Peyer's patch (tissue), 4 donors: ENCODE measurements at places on chromosomes 2 and 18. TPM values are rescaled to one million over a fixed set of nuclear protein-coding genes. Genes with fewer than 3 reads are reported as not detected.
A peak's percentile ranks its signal among the peaks of the same experiment; 100 is the strongest.

HS6ST1 gene
- total RNA-seq, result 31.8 TPM

CFLAR gene
- 526 TPM for total RNA-seq

GRCh38 chr18:30743033-30743432 lies 299.5 kb downstream of the DSC3 start:
- DNase-seq, result no peak

GRCh38 chr2:205475416-205475768 lies 206.9 kb upstream of the NRP2 start:
- no peak for DNase-seq

CNRIP1 gene
- total RNA-seq, result 5.2 TPM

- DNase-seq, result no peak
Measured at GRCh38 chr18:23108496-23108895, 26.8 kb upstream of the CABLES1 start.

- no peak for DNase-seq
Measured at GRCh38 chr18:4789506-4789905, 334.4 kb upstream of the DLGAP1 start.

DNA sequence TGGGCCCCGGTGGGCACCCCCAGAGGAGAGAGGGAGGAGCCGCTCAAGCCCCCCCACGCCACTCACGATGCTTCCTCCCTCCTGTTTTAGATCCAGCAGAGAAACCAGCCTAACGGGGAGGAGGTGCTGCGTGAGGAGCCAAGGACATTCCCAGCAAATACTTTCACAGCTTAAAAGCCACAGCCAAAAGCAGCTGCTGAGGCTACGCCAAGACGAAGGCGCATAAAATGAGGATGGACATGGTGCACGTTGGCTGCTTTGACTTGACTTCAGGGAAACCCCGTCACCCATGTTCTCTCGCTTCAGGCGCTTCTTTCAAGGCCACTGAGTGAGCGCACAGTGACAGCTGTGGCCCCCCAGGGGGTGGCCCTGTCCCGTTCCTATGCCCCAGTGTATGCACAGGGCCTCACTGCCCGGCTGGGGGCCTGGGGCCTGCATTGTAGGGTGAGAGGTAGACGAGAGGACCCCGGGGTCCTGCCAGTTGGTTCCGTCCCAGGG lies 72.1 kb upstream of the PXDN start:
- no peak for DNase-seq

IL1F10 gene
- not detected for total RNA-seq

- DNase-seq, result no peak
Measured at GRCh38 chr2:56169521-56169920, 14.3 kb upstream of the CCDC85A start.

- no peak for DNase-seq
Measured at GRCh38 chr2:240921995-240922244, 15.8 kb downstream of the CROCC2 start.

DNA sequence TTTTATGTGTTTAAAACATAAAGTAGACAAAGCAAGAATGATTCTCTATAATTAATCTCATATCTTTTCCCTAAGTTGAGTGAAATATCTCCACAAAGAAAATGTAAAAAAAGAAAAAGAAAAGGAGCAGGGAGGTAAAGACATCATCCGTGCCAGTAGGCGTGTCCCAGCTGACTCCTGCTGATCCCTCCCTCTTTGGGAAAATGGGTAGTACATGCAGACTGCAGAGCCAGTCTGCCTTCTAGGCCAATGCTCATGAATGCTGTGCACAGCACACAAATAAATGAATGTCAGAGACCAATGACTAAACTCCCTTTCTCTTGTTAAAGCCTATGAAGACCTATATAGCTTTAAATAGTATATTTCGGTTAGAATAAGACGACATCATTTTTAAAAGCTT lies 64.7 kb downstream of the RAPH1 start:
- no peak for DNase-seq

GRCh38 chr2:55763721-55764120 lies 70.1 kb upstream of the PNPT1 start:
- no peak for DNase-seq

TFPI gene
- 91.4 TPM for total RNA-seq

CD8A gene
- total RNA-seq, result 4.1 TPM

DPYSL5 gene
- not detected for total RNA-seq

DNA sequence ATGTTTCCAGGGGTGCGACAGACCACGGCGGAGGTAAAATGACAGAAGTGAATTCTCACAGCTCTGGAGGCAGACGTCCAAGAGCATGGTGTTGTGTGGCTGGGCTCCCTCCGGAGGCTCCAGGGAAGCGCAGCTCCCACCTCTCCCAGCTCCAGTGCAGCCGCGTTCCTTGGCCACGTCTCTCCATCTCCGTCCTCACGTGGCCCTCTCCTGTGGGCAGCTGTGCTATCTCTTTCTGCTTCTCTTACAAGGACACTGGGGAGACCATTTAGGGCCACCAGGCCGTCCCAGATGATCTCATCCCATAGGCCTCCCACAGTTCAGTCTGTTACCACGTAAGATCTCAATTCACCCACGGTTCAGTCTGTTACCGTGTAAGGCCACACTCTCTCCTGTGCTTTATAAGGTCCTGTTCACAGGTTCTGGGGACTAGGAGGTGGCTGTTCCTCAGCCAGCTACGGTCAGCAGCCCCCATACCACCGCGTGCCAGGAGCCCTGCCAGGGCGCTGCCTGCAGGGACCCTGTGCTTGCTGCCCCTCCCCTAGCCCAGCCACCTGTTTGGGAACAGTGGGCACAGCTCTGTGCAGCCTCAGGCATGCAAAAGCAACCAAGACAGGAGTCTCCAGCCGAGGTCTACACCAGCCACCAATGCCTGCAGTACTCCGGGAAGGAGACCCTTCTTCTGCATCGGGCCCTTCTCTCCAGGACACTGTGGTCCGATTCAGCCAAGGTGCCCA lies 2.9 kb upstream of the MAB21L4 start:
- DNase-seq, result no peak

DNA sequence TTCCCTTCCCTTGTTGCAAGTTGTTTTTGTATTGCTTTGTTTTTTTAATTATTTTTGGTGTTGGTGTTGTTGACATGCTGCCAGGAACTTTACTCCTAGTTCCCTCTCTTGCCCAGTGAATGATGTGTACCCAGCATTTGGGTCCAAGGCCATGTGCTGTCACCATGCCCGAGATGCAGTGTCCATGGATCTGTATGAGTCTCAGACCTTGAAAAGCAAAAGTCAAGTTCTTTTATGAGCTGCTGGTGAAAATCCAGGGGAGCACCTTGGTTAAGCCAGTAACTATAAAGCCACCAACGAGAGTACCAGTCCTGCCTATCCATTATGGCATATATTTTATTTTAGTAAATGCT lies 236.4 kb downstream of the BCL11A start:
- no peak for DNase-seq

DNA sequence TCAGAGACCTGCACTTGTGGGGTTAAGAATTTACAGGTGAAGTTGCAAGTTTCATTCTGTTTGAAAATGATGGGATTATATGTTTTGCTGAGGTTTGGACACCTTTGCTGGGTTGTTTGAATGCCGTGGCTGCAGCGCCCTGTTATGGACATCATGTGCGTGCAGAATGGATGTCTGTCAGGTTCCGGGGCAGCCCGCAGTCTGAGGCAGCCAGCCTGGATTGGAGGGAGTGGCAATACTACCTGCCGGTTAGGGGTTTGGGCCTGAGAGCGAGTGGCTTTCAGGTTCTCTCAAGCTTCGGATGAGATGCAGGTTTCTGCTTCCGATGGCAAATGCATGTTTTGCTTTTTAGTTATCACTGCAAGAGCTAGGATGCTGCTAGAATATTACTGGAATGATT lies 1.1 kb downstream of the CASP8 start:
- DNase-seq, result peak; percentile 75

DNA sequence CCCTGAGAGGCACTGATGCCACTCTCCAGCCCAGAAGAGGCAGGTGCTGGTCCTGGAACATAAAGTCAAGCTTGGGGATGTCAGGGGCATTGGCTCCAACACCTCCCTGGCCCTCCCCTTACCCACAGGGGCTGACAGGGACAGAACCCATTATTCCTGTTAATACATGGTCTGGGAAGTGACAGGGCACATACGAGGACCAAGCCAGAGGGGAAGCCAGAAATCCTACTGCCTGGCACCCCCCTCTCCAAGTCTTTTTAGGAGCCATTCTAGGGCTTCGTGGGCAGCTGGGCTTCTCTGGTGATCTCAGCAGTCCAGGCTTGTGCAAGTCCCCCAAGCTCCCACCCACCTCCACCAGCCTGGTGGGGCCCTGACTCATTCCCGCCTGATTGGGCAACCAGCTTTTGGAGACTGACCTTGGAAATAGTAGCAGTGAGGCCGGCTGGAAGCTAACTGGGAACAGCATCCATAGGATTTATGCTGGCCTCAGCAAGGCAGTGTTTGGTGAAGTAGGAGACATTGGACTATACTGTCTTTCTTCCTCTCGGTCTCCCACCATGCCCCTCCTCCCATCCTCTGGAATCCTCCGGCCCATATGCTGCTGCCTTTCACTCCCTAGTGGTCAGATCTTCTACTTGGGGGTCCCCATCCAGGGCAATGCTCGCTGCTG lies 86.4 kb upstream of the HK2 start:
- DNase-seq, result no peak

SERPINB4 gene
- total RNA-seq, result not detected

- DNase-seq, result no peak
Measured at GRCh38 chr2:106816974-106817373, 69.0 kb downstream of the ST6GAL2 start.

PSMA8 gene
- total RNA-seq, result not detected

DNA sequence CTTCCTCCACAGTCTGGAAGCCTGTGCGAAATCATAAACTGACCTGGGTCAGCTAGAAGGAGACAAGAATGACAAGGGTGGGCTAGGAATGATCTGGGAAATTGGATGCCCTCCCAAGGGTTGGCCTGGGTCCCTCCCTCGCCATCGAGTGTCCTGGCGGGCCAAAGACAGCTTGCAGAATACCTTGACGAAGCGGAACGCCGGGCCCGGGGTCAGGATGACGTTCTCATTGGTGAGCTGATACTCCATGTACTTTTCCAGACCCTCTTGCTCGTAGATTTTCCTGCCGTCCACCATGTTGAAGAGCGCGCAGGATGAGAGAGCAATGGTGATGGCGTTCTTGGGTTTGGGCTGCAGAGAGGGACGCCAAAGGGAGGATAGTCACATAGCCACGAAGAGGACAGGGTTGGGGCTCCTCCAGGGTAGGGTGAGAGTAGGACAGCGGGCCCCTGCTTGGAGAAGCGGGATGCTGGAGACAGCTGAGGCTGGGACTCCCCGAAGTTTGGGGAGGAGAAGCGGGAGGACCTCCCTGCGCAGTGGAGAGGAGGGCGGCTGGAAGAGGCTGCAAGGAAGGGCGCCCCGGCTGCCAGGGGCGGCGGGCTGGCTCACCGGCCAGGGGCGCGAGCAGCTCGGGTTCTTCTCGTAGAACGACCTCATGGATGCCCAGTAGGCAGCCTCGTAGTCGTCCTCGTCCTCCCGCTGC lies 5.3 kb downstream of the NT5C1B start:
- DNase-seq, result no peak

- DNase-seq, result no peak
Measured at GRCh38 chr2:134499307-134499926, 219.4 kb downstream of the TMEM163 start.

- no peak for DNase-seq
Measured at GRCh38 chr2:99399795-99400194, 62.6 kb downstream of the EIF5B start.

GRCh38 chr2:182404092-182404491 lies 22.7 kb downstream of the PDE1A start:
- DNase-seq, result no peak

DNA sequence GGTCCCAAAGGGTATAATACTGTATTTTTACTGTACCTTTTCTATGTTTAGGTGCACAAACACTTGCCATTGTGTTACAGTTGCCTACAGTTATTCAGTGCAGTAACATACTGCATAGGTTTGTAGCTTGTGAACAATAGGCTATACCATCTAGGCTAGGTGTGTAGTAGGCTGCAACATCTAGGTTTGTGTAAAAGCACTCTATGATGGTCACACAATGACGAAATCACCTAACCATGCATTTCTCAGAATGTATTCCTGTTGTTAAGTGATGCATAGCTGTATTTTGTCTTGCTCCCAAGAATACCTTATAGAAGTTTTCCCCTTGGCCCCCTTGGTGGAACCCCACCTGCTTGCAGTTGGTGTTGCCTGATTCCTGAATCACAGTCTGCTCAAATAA lies 29.3 kb upstream of the AGFG1 start:
- no peak for DNase-seq

- no peak for DNase-seq
Measured at GRCh38 chr2:36481709-36482108, 116.3 kb downstream of the FEZ2 start.

GRCh38 chr2:176192351-176192750 lies 3.9 kb downstream of the HOXD1 start:
- no peak for DNase-seq

DNA sequence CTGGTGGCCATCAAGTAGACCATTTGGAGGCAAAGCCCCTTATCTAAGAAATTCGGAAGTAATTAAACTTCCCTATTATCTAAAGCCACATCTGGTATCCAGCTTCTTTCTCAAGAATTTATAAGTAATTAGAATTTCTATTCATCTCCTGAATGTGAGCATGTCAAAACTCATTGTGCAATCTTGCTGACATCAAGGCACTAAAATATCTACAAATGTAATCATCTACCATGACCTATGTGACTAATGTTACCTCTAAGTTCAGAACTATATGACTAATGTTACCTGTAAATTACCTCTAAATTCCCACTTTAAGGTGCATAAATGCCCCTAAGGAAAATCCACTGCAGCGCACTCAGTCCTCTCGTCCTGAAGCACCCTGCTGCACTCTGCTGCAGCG lies 773.0 kb downstream of the CPS1 start:
- no peak for DNase-seq
